ENCODE measurements at places on chromosomes 1 and 21.

- no peak for DNase-seq
Measured at GRCh38 chr1:116096013-116096618, 15.1 kb upstream of the MAB21L3 start.

DNA sequence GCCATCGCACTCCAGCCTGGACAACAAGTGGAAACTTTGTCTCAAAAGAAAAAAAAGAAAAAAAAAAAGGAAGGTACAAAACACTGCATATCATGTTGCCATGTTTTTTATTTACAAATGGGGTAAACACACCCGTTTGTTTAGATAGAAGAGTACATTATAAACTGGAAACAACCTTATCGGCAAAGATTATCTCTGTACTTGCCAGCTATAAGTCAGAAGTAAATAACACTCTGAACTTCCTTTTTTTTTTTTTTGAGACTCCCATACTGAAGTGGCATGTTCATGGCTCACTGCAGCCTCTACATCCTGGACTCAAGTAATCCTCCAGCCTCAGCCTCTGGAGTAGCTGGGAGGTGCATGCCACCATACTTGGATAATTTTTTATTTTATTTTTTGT, 21.9 kb downstream of the USP48 start:
- no peak for DNase-seq

GRCh38 chr1:223834660-223835263, 11.0 kb downstream of the TP53BP2 start:
- DNase-seq: no peak

DNA sequence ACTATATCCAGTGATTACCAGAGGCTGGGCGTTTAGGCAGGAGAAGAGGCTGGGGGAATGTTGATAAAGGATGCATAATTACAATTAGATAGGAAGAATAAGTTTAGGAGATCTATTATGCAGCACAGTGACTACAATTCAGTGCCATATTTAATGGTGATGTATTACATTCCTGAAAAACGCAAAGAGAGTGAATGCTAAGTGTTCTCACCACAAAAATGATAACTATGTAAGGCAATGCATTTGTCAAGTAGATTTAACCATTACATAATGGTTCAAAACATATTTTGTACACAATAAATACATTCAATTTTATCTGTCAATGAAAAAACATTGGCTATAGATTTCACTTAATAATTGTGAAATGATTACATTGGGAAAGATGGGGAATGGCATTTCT, 548.9 kb downstream of the NUF2 start:
- no peak for DNase-seq

DNA sequence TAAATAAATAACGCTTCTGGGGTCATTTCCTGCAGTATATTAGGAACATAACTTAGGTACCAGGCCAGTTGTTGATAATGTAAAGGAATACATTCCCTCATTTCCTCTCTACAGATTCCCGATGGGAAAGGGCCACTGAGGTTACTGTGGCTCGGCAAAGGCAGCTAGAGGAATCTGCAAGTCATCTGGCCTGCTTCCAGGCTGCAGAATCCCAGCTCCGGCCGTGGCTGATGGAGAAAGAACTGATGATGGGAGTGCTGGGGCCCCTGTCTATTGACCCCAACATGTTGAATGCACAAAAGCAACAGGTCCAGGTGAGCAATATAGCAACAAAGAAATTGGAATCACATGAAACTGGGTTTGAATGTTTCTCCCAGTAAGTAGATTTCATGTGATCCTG, 109.6 kb upstream of the BMP8A start:
- no peak for DNase-seq

- no peak for DNase-seq
Measured at GRCh38 chr21:25640202-25640942, 1.3 kb downstream of the JAM2 start.

DNA sequence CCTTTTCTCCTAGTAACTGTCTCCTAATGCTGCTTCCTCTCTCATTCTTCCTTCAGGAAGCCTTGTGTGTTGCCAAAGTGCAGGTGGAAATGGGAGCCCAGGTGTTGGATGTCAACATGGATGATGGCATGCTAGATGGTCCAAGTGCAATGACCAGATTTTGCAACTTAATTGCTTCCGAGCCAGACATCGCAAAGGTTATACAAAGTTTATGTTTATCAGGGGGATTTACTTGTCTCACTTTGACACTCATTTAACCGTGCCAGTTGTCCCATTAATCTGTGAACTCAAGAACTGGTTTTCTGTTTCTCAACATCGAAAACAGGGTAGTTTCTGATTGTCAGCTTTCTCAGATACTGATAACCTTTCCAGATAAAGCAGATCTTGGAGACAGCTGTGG, 40.4 kb downstream of the MTR start:
- no peak for DNase-seq

DNA sequence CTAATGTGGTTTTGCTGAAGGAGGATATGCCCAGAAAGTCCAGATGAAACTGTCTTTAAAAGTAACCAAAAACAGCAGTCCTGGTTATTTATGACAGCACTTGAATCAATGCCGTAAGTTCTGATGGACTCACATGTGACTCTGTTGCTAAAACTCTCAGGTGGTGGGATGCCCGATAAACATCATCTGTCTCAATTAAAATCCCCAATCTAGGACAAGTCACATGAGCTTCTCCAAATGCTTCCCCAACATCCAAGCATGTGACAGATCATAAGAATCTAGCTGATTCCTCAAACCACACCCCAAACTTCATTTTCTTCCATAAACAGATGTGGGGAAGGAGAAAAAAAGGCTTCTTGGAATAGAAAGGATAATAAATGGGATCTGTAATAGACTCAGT, 786 bp upstream of the CTSK start:
- DNase-seq: no peak

- DNase-seq: peak; percentile 9
Measured at GRCh38 chr1:108053270-108054013, 88.5 kb upstream of the VAV3 start.

DNA sequence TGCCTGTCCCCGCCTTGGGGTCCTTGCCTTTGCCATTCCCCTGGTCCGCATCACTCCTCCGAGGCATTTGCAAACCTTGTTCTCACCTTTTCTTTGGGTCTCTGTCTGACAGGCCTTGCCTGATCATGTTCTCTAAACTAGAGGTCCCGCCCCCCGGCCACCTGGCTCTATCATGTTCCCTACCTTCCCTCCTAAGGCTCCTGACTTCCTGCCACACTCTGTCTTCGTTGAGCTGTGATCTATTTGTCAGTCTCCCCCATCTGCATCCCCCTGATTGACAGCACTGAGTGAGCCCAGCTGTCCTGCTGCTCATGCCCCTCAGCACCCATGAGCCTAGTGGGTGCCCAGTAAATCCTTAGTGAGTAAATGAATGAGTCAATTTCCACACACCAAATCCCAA, 22.8 kb downstream of the ERG start:
- no peak for DNase-seq

GRCh38 chr1:194734970-194735369, 1548.6 kb upstream of the B3GALT2 start:
- DNase-seq: no peak

DNA sequence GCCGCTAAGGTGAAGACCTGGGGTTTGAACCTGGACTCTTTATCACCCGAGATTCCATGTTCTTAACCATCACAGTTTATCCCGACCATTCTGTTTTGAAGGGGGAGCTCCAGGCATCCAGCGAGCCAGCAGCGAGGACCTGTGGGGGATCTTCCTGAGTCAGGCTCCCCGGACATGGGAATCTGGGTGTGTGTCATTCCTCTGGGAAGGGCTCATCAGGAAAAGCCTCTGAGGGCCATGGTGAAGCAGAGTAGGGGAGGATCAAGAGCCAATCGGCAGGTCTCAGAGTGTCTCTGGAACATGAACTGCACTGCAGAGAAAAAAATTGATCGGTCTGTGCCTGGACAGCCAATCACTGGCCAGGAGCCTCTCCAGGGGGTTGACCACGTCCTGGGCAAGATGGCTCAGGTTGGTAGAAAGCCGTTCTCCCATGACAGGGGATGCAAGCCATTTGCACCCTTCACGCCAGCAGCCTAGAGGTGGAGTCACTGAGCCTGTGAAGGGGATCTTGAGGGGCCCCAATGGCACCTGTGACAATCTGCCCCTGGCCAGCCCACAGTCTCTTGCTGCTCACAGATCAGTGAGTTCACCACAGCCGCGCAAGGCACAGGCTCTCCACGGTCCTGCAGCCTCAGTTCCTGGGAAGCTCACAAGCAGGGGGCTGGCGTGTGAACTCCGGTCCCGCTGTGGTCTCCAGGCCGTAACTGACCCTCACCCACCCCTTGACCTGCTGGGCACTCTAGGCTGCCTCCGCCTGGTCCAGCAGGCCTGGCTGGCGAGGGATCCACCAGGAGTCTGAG, 20.4 kb upstream of the ACTRT2 start:
- DNase-seq: no peak
